ENCODE measurements at places on chromosomes 5 and 9.

DNA sequence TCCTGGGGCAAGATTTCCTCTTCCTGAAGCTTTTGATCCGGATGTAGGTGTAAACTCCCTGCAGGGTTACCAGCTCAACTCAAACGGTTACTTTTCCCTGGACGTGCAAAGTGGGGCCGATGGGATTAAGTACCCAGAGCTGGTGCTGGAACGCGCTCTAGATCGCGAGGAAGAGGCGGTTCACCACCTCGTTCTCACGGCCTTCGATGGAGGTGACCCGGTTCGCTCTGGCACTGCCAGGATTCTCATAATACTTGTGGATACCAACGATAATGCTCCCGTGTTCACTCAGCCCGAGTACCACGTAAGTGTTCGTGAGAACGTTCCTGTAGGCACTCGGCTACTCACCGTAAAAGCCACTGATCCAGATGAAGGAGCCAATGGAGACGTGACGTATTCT is 820 bp downstream of the PCDHGA4 start:
- DNase-seq, result no peak

DNA sequence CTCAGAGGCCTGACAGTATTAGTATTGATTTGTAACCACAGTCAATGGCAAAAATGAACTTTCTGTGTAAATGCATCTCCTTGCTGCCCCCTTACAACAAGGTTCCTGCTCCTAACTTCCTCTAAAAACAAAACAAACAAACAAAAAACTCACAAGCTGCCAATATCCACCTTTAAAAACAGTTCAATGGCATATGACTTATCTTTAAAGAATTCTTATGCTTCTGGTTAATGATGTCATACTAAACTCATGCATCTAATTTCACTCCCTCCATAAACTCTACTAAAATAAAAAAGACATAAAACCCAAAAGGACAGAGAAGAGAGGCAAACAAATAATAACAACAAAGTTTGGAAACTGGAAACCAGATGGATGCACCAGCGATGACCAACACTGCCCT is 9.0 kb upstream of the OR1N1 start:
- DNase-seq, result no peak

- DNase-seq, result no peak
These were observed 10.6 kb upstream of the CXXC5 start for GRCh38 chr5:139637438-139638089.

GRCh38 chr5:158313027-158313732 is 454.2 kb upstream of the CLINT1 start:
- no peak for DNase-seq

DNA sequence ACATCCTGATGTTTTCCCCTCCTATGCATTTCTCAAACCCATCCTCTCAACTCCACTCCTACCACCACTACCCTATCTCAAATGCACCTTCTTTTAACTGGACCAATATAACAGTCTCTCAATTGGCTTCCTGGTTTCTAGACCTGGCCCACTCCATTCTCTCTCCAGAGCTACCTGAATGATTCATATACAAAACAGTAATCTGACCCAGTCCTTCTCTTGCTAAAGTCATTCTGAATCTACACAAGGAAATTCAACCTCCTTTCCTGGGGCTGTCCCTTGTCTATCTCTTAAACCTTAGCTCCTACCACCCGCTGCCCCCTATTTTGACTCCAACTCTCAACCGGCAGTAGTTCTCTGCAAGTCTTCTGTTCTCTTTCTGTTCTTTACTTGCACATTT is 97.2 kb downstream of the PCSK1 start:
- DNase-seq, result no peak

DNA sequence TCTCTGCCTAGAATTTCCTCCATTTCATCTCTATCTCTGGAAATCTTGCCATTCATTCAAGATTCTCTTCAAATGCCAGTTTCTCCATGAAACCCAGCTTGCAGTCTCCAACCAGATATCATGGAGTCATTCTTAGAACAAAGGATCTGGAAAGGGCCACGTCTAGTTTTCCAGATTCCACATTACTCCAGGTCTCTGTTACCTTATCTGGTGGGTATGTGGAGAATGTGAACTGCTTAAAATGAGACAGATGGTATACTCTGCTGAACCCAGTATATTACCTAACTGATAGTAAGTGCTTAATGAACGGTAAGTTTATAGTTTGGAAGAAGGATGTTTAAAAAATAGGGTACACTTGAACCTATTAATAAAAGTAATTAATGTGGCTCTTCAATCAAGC is 52.3 kb upstream of the ZSWIM6 start:
- DNase-seq, result no peak

DNA sequence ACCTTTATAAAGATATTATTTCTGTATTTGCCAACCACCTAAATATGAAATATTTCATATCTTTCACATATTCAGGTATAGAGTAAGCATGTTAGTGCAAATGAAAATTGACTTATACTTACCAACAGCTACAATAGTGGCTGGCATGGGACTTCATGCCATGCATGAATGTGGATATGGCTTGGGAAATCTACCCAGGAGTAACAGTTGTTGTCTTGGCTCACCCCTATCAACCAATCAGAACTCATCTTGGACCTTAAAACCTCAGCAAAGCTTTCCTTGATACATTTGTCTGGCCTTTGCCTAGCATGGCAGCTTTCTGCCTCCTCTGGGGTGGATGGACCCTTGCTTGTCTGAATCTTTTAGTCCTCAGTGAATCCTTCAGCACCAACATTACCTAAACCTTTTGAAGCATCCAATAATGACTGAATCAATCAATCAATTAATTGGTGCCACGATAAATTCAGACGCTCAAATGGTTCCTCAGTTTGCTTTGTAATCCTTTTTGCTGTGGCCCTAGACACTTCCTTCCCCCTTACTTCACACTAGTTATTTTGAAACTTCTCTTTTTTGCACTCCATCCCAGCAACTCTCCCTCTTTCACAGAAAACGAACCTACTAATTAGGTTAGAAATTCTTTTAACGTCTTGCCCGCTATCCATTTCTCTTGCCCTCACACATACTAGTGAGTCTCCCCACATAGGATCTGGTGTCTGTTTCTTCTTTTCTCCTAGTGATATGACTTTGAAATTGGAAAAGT is 132.3 kb upstream of the ZNF608 start:
- DNase-seq, result no peak

DNA sequence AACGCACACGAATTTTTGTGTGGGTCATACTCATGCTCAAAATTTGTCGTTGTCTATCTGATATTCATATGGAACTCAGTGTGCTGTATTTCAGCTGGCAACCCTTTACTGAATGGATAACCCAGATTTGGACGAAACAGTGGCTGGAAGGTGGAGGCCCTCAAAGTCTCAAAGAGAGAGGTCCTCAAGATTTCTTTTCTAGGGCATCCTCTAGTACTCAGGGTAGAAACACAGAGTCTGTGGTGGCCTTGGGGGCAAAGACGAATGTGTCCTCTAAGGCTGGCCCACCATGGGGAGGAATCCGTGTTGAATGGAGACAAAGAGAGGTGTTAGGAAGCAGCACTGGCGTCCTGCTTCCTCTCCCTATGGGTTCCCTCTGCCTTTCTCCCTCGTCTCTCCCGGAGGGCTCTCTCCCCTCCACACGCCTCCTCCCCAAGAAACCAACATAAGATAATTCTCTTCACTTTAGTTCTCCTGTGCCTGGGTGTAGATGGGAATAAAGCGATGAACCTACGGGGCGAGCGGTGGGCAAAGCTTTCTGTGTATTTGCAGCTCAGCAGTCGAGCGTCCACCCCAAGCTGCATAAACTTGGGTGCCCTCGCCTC is 333.7 kb downstream of the CWC27 start:
- no peak for DNase-seq

- DNase-seq, result no peak
These were observed 15.1 kb downstream of the DROSHA start for GRCh38 chr5:31516802-31517201.

GRCh38 chr5:139707445-139708003 is 59.4 kb downstream of the CXXC5 start:
- no peak for DNase-seq

DNA sequence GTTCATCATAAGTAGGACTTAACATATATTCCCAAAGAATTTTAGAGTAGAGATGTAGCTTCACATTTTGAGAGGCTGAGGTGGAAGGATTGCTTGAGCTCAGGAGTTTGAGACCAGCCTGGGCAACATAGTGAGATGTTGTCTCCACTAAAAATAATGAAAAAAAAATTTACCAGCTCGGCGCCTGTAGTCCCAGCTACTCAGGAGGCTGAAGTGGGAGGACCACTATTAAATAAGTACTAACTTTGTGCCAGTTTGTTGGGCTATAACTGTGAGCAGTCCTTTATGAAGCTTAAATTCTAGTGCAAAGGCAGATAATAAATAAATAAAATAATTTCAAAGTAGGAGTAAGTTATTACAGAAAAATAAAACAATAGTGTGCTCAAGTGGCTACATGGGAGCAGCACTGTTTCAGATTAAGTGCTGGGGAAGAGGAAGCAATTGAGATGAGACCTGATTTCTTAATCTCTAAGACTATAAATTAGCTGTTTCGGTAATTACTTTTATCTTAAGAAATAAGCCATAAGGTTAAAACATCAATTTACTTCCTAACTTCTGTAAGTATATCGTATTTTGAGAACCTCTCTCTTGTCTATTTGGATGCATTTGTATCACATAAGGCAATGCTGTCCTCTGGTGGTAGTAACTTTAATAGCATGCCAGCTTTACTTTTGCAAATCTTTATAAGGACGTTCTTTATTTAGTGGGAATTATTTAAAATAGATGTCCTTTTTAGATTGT is 98.9 kb downstream of the CSNK1G3 start:
- peak; percentile 33 for DNase-seq

DNA sequence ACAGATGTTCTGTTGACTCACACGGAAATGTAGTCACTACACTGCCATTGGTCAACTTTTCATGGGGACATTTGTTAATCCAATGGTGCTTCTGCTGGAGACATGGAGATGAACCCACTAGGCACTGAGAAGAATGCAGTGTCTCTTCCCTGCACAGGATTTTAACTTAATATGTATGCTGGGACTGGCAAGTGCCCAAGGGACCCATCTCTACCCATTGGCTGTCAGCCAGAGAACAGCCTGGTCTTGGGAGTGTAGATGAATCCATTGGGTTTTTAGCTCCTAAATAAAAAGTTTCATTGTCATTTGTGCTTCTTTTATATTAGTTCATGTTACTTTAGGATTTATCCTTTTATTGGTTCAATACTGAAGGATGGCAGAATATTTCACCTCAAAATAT is 195.8 kb upstream of the CDH6 start:
- no peak for DNase-seq

DNA sequence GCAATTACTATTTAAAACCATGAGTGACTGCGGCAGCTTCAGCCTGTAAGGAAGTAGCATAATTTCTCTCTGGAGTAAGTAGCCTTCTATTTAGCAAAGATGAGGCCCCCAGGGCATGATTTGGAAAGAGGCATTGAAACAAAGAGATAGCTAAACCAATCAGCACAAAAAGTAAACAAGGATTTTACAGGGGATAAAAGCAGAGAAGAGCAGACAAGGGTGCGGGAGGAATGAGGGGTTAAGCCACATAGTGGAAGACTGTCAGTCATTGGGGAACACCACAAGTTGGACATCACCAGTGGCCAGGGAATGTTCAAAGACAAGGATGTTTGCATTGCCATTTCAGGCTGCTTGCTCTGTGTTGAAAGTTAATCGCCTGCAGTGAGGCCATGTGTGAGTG is 24.0 kb upstream of the C5orf63 start:
- DNase-seq, result no peak

GRCh38 chr5:56725711-56726411 is 89.5 kb upstream of the MAP3K1 start:
- DNase-seq, result no peak

DNA sequence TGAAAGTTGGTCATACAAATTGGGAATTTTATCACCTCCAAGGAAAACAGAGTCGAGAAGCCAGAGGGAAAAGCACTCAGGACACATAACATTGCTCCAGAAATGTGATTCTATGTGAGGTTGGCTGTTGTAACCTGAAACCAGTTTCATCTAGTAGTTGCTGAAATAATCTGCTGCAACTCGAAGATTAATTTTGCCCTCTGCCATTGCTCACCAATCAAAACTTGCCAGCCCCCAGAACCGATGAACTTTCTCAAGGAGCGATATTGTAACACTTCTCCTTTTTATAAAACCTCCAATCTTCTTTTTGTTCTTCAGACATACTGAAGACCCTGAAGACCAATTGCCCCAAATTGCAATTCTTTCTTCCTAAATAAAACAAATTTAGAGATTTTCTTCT is 31.1 kb downstream of the C5orf58 start:
- no peak for DNase-seq

DNA sequence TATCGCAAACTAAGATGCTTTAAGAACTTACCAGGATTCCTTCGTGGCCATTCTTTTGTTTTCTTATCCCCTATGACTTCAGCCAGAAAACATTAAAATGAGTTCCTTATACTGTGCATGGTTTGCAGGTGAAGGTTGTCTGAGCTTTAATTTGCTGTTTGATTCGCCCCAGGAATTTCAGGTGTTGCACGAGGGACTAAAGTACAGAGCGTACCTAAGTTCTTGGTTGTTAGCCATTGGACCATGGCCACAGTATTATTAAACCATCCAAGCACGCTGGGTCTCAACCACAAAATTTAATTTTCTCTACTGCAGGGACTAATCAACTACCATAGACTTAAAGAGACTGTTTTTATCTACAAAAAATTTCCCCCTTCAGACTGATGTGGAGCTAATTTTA is 208.4 kb upstream of the MPDZ start:
- no peak for DNase-seq

GRCh38 chr5:169856571-169856970 is 123.7 kb downstream of the INSYN2B start:
- no peak for DNase-seq

DNA sequence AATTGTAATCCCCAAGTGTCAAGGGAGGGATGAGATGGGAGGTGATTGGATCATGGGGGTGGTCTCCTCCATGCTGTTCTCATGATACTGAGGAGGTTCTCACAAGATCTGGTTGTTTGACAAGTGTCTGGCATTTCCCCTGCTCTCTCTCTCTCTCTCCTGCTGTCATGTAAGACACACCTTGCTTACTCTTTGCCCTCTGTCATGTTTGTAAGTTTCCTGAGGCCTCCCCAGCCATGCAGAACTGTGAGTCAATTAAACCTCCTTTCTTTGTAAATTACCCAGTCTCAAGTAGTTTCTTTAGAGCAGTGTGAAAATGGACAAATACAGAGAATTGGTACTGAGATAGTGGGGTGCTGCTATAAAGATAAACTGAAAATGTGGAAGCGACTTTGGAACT is 207.9 kb downstream of the HINT1 start:
- DNase-seq, result no peak

DNA sequence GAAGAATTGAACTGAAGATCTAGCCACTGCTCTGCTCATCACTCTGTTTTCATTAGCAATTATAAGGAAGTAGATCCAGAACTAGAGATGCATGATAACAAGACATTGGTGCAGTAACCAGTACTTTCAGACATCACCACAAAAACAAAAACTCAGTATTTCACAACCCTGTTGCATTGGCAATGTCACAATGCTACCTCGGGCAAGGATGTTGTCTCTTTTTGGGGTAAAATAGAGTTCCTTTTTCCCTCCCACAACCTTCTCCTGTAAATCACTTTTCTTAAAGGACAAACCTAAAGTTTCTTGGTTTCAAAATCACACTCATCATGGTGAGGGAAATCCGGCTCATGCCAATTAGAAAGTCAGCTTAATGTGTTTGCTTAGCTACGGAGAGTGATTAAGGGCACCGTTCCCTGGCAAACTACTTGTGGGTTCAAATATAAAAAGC is 420.1 kb upstream of the MEF2C start:
- no peak for DNase-seq

All from left renal pelvis (tissue), 4 donors.